Type B pancreatic cell (in vitro differentiated cells): ENCODE measurements at places on chromosomes 13 and 19. TPM values are rescaled to one million over a fixed set of nuclear protein-coding genes. Genes with fewer than 3 reads are reported as not detected.

- H3K4me3 ChIP-seq = no peak overlapping the region
- H3K4me1 ChIP-seq = peaks cover 15% of the 10 kb centered on the region
- H3K36me3 ChIP-seq = peaks cover 15% of the 10 kb centered on the region
- H3K27ac ChIP-seq = no peak overlapping the region
- DNase-seq = no peak
Measured at GRCh38 chr13:40657307-40657706, 9.1 kb downstream of the FOXO1 start.

DAND5 gene
- not detected in 2 replicates for total RNA-seq

ANKLE1 gene
- total RNA-seq = 1.3 and 5.9 TPM in 2 replicates

- H3K27ac ChIP-seq = no peak overlapping the region
- no peak for DNase-seq
- peaks cover 3% of the 10 kb centered on the region for H3K4me1 ChIP-seq
- H3K27me3 ChIP-seq = no peaks in the 10 kb centered on the region
Measured at GRCh38 chr13:96860882-96861281, 133.4 kb downstream of the OXGR1 start.

DNA sequence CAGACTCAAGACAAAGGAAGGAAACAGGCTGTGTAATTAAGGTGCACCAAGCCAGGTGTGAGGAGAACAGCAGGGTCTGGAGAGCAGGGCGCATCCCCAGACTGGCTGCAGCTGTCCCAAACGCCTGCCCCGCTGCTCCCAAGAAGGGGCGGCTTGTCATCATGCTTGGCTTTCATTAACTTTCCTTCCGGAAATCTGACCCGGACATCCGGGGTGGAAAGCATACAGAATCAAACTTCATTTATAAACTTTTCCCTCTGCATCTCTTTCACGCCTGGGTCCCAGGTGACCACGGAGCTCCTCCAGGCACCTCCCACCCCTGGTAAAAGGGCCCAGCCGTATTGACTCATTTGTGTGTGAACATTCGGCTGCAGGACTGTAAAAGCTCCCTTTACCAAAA, 31.7 kb downstream of the TSHZ3 start:
- H3K36me3 ChIP-seq = peaks cover 5% of the 10 kb centered on the region
- no peak for DNase-seq
- H3K4me1 ChIP-seq = peaks cover 54% of the 10 kb centered on the region
- no peak overlapping the region for H3K27ac ChIP-seq
- H3K4me3 ChIP-seq = no peak overlapping the region

DNA sequence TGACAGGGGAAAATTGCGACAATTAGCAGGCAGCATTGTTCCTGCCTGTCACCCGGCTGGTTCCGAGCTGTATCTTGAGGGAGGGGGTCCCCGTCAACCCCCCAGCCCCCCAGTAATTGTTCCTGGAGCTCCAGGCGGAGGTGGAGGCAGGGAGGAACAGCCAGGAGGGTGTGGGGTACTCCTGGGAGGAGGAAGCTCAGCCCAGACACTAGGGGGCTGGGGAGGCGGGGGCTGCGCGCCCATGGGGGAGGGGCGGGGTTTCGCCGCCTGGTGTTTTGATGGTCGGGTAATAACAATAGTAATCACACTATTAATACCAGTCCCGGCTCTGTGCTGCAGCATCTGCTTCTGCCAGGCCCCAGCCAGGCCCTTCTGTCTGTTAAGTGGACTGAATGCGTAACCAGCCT, 8.6 kb downstream of the NPAS1 start:
- H3K4me3 ChIP-seq = no peak overlapping the region
- no peaks in the 10 kb centered on the region for H3K36me3 ChIP-seq
- H3K27me3 ChIP-seq = peaks cover 68% of the 10 kb centered on the region
- no peak overlapping the region for H3K27ac ChIP-seq

DNA sequence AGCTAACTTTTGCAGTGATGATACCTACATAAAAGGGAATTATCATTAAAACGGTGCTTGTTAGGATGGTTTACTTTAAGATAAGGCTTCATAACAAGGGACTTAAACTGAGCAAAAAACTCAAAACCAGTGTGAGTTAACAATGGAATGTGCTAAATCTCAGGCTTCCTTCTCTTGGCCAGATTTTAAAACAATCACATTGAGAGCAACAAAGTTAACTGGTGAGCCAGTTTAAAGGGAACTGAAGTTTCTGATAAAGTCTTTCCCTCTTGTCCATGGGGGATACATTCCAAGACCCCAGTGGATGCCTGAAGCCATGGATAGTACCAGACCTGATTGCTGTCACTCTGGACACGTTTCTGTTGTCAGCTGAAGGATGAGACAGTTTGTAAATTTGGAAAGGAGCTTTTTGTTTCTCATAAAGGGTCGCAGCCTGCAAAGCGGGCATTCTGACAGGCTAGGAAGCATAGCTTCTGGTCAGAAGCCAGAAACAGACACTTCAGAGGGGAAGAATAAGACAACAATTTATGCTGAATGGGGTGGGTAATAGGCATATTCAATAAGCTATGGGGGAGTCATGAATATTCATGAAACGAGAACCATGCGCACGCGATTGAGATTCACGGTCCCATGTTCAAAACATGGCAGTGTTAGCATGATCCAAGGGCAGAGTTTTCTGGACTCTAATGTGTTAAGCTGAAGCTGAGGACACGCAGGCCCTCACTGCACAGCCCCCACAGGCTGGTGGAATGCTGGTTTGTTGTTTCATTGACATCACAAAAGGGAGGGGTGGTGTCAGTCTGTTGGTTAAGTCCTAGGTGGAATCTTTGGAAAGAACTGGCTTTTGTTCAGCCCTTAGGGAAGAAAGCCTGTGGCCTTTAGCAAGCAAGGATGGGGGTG, 150.6 kb upstream of the RNF113B start:
- no peaks in the 10 kb centered on the region for H3K27me3 ChIP-seq
- peak overlapping the region; percentile 24 for H3K4me3 ChIP-seq
- peak overlapping the region; percentile 68 for H3K27ac ChIP-seq
- no peak for DNase-seq
- peaks cover 67% of the 10 kb centered on the region for H3K4me1 ChIP-seq
- peaks cover 8% of the 10 kb centered on the region for H3K36me3 ChIP-seq

- peaks cover 9% of the 10 kb centered on the region for H3K36me3 ChIP-seq
- H3K4me3 ChIP-seq = no peak overlapping the region
- no peak for DNase-seq
- no peak overlapping the region for H3K27ac ChIP-seq
- peaks cover 7% of the 10 kb centered on the region for H3K27me3 ChIP-seq
Measured at GRCh38 chr19:1387684-1388636, 4.3 kb downstream of the NDUFS7 start.

DNA sequence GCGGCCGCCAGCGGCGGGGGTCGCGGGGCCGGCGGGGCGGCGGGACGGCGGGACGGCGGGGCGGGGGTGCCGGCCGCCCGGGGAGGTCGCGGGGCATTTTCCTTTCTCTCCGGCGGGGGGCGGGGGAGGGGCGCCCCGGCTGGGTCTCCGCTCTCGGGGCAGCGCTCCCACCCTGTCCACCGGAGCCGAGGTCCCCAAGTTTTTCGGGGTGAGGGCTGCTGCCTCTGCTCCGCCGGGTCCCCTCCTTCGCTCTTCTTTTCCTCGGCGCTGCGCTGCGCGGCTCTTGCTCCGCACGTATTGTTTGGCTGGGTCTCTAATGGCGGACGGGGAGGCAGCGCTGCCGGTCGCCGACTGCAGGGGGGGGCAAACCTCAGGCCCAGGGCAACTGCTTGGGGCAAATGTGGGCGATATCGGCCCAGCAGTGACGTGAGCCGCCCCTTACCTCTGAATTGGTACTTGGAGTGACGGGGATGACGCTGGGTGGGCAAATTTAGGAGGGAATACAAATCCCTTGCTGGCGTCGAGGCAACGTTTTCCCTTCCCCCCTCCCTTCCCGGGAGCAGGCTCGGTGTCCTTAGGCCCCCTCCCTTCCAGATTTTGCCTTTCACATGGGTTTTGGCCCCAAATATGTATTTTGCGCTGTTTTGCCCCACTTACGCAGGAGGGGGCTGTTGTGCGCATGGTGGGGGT, 759 bp downstream of the ZMYM2 start:
- peaks cover 5% of the 10 kb centered on the region for H3K36me3 ChIP-seq
- peak overlapping the region; percentile 97 for H3K4me3 ChIP-seq
- no peaks in the 10 kb centered on the region for H3K27me3 ChIP-seq
- H3K27ac ChIP-seq = peak overlapping the region; percentile 95
- DNase-seq = peak; percentile 76

CBY2 gene
- total RNA-seq = not detected in 2 replicates

- no peak overlapping the region for H3K4me3 ChIP-seq
- H3K27me3 ChIP-seq = no peaks in the 10 kb centered on the region
- no peak for DNase-seq
- no peak overlapping the region for H3K27ac ChIP-seq
- peaks cover 4% of the 10 kb centered on the region for H3K4me1 ChIP-seq
- H3K36me3 ChIP-seq = peaks cover 21% of the 10 kb centered on the region
Measured at GRCh38 chr13:94607939-94608338, 6.3 kb downstream of the GPR180 start.

ZNF439 gene
- total RNA-seq = 2.1 and 2.5 TPM in 2 replicates
